T follicular helper cell (primary cell): ENCODE measurements at places on chromosomes 2 and 18.

DNA sequence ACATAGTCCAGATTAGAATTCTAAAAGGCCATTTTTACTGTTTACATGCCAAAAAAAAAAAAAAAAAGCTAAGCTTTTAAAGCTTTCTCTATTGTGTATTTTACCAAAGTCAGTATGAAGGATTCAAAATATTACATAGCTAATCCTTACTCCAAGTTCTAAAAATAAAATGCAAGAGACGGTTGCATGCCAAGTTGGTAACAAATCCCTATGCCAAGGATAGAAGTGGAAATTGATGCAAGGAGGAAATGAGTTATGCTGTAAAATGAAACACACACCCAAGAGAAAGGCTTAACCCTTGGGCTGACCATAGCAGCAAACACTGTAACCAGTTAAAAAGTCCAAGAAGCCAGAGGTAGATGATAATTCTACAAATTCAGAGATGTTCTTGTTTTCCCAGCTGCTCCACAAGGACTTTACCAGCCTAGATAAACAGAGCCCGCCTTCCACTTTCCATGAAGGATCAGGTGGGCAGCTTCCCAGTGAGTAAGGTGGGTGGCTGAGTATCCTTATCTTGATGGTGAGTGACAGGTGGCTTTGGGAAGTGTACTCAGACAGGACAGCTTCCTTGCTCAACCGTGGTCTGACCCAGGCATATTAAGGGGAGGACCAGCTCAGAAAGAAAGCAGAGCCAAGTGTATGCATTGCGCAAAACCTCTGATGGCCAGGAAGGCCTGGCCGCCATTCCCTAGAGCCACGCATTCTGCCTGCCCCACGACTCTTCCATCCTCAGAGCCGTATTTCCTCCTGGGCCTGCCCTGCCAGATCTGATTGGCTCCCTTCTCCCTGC is 34.4 kb downstream of the ATP8B1 start:
- DNase-seq, result no peak

GRCh38 chr2:240508832-240509545 is 48.8 kb downstream of the ANKMY1 start:
- no peak for DNase-seq

- no peak for DNase-seq
Measured at GRCh38 chr2:23367760-23368159, 17.2 kb upstream of the KLHL29 start.

DNA sequence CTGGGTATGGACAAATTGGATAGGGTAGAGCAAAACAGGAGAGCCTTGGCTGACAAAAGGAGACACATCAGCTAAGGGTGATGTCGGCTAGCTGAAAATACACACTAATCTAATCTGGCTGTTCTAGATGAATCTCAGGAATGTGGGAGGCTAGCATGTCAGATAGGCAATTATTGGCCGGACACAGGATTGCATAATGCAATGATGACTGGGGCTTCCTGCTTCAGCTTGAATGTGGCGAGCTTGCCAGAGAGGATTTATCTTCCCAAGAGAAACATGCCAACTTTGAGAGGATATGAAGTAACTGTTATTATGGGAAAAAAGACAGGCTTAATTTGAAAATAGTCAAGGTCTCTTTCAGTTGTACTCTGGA is 102.4 kb downstream of the TRIB2 start:
- DNase-seq, result no peak

GRCh38 chr2:215812966-215813365 is 200.4 kb downstream of the MREG start:
- no peak for DNase-seq

DNA sequence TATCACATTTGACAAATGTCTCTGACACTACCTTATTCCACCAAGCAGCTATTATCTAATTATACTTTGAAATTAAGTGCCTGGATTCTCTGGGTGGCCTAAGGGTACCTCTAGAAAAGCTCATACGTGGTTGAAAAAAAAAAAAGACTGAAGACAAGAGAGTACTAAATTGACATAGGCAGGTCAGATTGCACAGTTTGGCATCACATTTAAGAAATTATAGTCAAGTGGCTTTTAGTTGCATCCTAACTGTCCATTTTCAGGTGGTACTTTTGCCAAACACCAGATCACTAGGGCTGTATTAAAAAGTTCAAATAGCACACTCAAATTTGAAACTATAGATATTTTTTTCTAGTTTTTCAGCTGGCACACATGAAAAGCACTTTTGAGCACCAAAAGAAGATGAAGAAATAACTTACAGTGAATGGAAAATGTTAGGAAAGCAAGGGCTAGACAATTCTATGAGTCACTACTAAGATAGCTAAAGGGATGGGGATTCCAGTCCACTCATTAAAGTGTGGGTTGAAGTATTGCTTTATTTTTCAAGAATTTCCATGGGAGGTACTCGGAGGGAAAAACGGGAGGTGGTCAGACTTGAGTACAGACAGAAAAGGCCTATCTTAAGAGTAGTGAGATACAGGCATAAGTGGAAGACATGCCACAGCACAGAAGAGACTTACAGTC is 106.5 kb upstream of the COL5A2 start:
- no peak for DNase-seq

DNA sequence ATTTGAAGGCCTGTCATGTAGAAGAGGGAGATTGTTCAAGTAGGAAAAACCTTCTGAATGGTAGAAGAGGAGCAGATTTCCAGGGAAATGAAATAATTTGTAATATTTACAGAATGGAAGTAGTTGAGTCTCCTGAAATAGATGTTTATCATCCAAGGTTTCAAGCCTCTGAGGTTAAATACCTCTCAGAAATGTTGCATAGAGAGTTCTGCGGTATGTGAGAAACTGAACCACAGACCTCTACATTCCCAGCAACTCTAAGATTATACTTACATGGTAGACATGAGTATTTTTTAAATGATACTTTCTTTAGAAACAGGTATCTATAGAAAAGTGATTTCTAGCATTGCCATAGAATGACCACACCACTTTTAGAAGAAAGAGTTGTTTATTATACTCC is 379.8 kb upstream of the FANCL start:
- DNase-seq, result no peak

DNA sequence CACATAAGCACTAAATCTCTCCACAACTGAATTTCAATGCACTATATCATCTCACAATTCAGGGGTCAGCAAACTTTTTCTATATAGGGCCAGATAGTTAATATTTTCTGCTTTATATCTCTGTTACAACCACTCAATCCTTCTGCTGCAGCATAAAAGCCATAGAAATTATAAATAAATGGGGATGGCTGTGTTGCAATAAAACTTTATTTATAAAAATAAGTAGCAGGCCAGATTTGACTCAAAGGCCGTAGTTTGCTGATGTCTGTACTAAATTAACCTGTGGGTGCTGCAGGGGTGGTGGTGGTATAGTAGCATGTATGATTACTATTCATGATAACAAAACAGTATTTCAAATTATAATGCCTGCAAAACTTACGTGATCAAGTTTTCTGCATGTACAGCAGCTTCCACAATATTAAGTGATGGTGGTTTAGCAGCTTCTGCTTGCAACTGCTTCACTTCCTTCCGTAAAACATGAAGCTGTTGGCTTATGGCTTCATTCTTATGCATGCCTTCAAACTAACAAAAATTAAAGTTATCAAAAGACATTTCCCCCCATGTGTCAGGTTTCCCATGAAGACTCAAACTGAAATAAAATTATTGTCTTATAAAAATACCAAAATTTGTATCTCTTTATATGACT is 64.1 kb downstream of the SIGLEC15 start:
- no peak for DNase-seq

DNA sequence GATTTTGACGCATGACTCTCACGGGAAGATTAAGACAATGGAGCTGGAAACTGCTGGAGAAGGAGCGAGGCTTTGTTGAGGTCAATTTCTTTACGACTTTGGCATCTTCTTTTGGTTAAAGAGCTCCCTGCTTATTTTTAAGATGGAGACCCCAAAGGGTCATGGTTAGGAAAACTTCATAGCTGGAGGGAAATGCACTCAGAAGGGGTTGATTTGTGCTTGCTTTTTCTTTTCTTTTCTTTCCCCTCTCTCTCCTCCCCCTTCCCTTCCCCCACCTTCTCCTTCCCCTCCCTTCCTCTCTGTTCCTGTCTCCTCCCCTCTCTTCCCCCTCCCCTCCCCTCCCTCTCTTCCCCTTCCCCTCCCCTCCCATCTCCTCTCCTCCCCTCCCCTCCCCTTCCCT is 79.0 kb downstream of the TNP1 start:
- no peak for DNase-seq

GRCh38 chr18:49585781-49586663 is 24.2 kb downstream of the LIPG start:
- no peak for DNase-seq

DNA sequence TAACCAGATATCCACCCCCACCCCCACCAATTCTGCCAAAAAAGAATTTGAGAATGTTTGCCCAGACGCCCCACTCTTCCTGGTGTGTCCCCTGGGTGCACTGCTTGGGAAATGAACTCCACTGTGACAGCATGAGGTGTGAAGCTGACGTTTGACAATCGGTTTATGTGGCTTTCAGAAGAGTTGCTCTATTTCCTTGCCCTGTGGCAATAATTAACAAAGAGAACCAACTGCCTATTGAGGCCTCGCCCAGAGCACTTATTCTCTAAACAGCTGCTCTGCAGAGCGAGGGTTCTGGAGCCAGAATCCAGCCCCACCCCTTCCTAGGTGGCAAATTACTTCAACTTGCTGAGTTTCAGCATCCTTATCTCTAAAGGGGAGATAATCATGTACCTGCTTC is 115.8 kb upstream of the SIX3 start:
- DNase-seq, result no peak

- DNase-seq, result no peak
Measured at GRCh38 chr2:173654896-173655265, 300.2 kb downstream of the CDCA7 start.

DNA sequence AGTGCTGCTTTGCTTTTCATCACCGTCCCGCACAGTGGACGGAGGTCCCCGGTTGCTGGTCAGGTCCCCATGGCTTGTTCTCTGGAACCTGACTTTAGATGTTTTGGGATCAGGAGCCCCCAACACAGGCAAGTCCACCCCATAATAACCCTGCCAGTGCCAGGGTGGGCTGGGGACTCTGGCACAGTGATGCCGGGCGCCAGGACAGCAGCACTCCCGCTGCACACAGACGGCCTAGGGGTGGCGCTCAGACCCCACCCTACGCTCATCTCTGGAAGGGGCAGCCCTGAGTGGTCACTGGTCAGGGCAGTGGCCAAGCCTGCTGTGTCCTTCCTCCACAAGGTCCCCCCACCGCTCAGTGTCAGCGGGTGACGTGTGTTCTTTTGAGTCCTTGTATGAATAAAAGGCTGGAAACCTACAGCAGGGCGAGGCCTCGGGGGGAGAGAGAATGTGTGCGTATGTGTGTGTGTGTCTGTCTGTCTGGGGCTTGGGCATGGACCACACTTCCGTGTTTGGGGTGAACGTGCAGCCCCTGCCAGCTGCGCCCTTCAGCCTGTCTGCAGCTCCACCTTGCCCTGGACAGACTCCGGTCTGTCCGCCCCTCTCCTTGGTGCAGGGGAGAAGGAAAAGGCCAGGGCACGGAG is 32.3 kb downstream of the GPC1 start:
- DNase-seq, result no peak

GRCh38 chr2:18752022-18752493 is 162.7 kb upstream of the NT5C1B start:
- DNase-seq, result no peak

- no peak for DNase-seq
Measured at GRCh38 chr2:169106563-169107545, 37.5 kb downstream of the DHRS9 start.

GRCh38 chr2:212777020-212777491 is 238.5 kb upstream of the ERBB4 start:
- no peak for DNase-seq

DNA sequence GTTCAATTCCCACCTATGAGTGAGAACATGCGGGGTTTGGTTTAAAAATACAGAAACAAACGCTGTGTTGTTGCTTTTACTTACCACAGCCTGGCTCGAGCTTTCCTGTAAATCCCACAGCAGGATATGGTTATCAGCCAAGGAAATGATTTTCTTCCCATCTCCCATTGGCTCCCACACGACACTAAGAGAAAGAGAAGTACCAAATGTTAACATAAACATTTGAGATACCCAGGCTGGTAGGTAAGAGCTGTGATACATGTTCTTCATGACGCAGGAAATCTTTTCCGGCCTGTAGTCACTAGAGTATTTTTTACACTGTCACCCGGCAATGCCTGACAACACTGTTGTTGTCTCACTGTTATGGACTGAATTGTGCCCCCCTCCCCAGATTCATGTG is 163.6 kb downstream of the EIPR1 start:
- no peak for DNase-seq

DNA sequence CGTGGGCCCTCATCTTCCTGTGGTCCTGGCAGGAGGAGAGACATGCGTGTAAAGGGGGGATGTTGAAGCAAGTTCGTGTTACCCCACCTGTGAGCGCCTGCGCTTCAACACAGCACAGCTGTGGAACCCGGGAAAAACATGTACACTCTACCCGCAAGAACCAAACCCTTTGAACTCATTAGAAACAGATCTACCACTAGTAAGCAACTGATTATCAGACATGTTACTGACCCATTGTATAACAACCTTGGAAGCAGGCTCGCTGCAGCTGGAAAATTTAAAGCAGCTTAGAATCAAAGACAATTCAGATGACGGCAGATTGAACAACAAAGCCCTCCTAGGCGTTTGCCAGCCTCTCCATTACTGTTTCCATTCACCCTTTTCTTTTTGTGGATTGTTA is 771.7 kb upstream of the SALL3 start:
- DNase-seq, result no peak

GRCh38 chr18:21391074-21391673 is 149.1 kb downstream of the GREB1L start:
- no peak for DNase-seq

GRCh38 chr2:62291517-62292137 is 95.7 kb downstream of the B3GNT2 start:
- no peak for DNase-seq

DNA sequence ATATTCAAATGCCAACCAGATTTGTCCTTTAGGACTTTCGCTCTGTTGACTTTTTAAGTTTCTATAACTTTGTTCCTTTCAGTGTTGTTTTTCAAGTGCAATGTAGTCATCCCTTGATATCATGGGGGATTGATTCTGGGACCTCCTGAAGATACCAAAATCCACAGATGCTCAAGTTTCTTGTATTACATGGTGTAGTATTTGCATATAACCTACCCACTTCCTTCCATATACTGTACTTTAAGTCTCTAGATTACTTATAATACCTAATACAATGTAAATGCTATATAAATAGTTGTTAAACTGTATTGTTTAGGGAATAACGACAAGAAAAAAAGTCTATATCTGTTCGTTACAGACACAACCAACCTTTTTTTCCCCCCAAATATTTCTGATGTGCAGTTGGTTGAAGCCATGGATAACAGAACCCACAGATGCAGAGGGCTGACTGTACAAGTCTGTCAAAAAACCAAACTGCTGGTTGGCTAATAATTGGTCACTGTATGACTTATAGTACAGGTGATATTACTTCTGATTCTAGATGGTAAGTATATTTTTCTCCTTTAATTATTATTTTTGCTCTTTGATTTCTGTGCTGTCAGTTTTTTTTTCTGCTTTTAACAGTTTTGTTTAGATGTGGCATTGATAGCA is 201.7 kb upstream of the STON1 start:
- DNase-seq, result no peak

GRCh38 chr2:166332106-166332505 is 43.6 kb downstream of the SCN9A start:
- no peak for DNase-seq
